ENCODE measurements at places on chromosomes 11 and 22.
A peak's percentile ranks its signal among the peaks of the same experiment; 100 is the strongest.

GRCh38 chr22:39214006-39214382 is 30.8 kb downstream of the PDGFB start:
- peak; percentile 0 for DNase-seq

GRCh38 chr11:64000026-64000739 is 13.9 kb downstream of the OTUB1 start:
- peak; percentile 79 for DNase-seq

GRCh38 chr11:38156495-38157146 is 1558.6 kb upstream of the RAG2 start:
- DNase-seq = no peak

GRCh38 chr22:49299821-49300231 is 527.8 kb downstream of the BRD1 start:
- DNase-seq = no peak

DNA sequence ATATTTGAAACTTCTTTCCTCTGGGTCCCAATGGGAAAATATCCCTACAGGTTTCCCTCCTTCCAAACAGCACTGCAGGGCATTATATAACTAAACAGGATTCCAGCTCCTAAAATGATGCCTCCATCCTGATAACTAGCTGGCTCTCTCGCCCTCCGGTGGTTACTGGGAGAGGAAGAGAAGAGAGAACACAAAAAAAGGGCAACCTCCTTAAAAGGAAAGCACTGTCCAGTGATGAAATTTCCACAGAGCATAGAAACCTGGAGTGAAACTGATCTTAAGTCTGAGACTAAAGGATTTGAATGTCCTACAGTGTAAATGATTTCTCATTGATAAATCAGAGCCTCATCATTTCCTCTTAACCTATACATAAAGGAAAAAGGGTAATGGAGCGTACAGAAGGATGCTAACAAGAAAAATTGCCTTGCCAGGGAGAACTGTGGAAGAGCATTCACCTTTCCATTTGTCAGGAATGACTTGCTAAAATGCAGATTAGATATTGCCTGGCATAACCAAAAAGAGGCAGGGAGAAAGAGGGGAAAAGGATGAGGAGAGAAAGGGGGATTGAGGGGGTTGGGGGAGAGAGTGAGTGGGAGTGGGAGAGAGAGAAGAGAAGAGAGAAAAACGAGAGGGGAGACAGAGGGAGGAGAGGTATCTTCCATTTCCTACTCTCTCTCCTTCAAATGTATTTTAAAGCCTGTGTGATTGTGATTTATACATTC is 121.3 kb downstream of the APOL5 start:
- no peak for DNase-seq

- DNase-seq = no peak
Measured at GRCh38 chr11:68169442-68169841, 43.7 kb downstream of the KMT5B start.

DNA sequence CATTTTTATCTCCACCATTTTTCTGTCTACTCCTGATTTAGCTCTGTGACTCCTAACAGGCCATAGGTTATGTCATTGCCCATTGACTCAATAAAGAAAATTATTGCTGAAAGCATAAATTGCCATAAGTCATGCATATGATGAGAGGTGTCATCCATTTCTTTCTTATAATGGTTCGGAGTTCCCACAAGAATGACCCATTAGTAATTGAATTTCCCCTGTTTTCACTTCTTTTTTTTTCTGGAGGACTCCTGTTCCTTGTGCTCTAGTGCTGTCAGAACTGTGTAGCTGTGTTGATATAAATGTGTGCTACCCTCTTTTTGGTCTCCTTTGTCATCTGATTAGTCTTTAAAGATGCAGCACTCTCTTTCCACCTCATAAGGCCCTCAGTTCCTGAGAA is 22.9 kb upstream of the CARD18 start:
- DNase-seq = no peak

DNA sequence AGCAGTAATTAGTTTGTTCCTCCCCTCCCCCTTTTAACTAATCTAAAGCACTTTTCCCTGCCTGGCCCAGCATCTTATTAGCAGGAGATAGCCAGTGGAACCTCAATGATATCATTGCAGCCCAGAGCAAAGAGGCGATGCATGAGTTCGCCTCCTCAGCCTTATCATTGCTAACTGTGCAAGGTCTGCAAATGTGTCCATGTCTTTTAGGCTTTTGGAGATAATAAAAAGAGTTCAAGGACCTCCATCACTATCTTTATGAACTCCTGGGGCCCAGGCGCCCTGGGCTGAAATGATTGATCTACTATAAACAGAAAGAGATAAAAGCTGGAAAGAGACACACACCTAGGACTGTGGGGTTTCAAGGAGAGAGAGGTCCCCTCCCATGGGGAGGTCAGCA is 124.2 kb upstream of the TBCEL start:
- DNase-seq = no peak

GRCh38 chr11:56817661-56818060 is 69.2 kb upstream of the OR9G4 start:
- DNase-seq = no peak

DNA sequence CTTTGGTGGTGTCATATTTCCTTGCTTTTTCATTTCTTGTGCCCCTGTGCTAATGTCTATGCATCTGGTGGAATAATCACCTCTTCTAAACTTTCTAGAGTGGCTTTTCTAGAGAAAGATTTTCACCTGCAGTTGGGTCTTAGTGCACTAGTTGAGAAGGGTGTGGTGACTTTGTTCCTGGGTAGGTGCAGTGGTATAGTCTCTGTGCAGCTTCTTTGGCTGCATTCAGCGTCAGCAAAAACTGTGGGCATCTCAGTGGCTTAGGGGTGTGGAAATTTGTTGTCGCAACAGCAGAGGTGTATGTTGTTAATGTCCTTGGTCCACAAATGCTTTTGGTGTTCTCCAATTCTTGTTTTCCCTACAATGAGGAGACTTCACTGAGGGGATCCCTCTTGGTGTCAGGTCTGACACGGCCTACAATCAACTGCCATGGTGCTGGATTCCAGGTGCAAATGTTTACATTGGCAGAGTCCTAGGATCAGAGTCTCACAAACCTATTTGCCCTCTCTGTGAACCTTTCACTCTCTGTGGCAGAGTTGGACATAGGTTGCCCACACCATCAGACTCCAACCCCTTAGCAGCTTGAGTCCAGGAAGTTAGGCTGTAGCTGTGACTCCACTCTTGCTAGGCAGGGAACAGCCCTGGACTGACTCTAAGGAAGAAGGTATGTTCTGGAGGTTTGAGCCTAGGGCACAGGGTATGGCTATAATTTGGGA is 48.8 kb downstream of the GDPD4 start:
- no peak for DNase-seq
